ENCODE measurements at places on chromosomes 7 and 10.
A peak's percentile ranks its signal among the peaks of the same experiment; 100 is the strongest.

DNA sequence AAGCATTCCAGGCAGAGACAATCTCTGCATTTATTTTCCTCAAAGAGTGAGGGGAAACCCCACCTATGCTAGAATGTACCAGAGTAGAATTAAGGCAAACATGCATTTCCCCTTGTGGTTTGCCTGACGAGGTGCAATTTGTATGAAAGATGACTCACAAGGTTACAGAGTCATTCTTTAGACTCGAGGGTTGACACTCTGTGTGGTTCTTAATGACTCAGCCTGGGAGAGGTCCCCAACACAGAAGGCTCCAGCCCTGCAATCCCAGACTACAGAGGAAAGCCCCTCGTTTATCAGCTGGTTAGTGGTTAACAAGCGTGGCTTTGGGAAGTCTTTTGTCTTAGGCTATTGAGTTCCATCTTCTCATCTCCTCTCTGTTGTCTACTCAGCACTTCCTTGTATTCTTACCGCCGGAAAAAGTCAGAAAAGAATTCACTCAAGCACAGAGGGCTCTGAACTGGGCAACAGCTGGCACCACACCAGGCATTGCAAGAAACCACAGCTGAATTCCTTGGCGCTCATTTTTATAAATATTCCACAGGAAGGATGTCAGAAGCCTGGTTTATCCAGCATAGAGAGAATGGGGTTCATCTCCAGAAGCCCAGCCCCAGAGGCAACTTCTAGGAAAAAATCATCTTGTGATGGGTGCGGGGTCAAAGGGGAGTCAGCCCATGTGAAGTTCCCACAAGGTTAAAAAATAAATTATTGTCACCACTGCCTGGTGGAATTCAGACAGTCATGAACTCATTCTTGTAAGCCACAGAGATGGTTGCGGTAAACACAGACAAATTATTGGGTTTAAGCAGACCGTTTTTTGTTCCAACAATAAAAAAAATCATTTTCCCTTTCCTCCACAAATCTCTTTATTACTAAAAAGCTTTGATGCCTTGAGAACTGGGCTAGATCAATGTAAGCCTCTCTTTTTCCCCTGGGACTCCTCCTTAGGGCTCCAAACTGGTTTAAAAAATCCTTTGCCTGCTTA lies 24.5 kb upstream of the SVIL start:
- DNase-seq, result peak; percentile 90

DNA sequence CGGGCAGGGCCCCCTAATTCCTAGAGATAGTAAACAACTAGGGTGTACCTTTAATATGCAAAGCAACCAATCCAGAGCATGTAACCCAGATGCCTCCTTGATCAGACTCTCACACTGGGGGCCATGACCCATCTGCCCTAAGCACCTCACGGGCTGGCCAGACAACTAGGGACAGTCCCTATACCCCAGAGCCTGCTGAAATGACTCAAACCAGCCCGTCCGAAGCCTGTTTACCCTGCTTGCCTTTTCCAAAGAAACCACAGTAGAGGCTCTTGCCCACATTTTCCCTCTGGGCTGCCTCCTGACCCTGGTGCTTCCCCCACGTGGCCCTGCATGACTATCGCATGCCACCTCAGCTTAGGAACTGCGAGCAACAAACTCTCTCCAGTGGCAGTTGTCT lies 46.2 kb downstream of the RGS10 start:
- DNase-seq, result no peak

- no peak for DNase-seq
These were observed 89.5 kb upstream of the ZNF438 start for GRCh38 chr10:31120961-31121685.

- DNase-seq, result no peak
These were observed 128.5 kb downstream of the MAD1L1 start for GRCh38 chr7:2104107-2104710.

GRCh38 chr10:94037286-94037685 lies 43.6 kb downstream of the PLCE1 start:
- no peak for DNase-seq

DNA sequence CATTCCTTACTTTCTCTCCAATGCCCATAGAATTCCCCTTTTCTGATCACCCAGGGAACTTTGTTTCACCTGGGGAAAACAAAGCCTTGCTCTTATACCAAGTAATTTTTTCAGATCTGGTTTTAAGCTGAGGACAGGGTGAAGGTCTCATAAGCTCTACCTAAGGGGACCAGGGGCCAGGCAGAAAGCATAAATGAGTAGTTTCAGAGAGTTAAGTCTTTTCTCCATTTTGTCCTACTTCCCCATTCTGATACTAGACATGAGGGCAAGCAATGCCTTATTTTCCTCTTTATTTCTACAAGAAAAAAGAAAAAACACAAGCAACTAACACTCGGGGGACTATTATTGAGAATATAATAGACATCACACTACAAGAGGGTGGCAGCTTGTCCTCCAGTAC lies 2.9 kb downstream of the AKR1D1 start:
- no peak for DNase-seq

Measured in natural killer cell treated with Interleukin-12 subunit alpha and Interleukin-12 subunit beta and Interleukin-15 and Interleukin-18, amount 100 ng/mL, for 72 hours (primary cell).